ENCODE measurements at places on chromosomes 4 and X. TPM values are rescaled to one million over a fixed set of nuclear protein-coding genes. Genes with fewer than 3 reads are reported as not detected.

GRCh38 chr4:20490734-20491133 is 209.5 kb upstream of the PACRGL start:
- no peaks in the 10 kb centered on the region for H3K27me3 ChIP-seq
- H3K4me1 ChIP-seq: no peaks in the 10 kb centered on the region

GRCh38 chr4:47372561-47372960 is 90.9 kb downstream of the COMMD8 start:
- DNase-seq: no peak
- H3K27ac ChIP-seq: no peak overlapping the region
- H3K4me3 ChIP-seq: no peak overlapping the region
- H3K27me3 ChIP-seq: no peaks in the 10 kb centered on the region
- H3K4me1 ChIP-seq: no peaks in the 10 kb centered on the region

- H3K27ac ChIP-seq: no peak overlapping the region
- no peak for DNase-seq
- no peak overlapping the region for H3K4me3 ChIP-seq
- H3K4me1 ChIP-seq: peaks cover 3% of the 10 kb centered on the region
- H3K27me3 ChIP-seq: no peaks in the 10 kb centered on the region
Measured at GRCh38 chr4:53987761-53988171, 76.6 kb downstream of the CHIC2 start.

- no peak overlapping the region for H3K27ac ChIP-seq
- H3K27me3 ChIP-seq: no peaks in the 10 kb centered on the region
- H3K36me3 ChIP-seq: no peaks in the 10 kb centered on the region
- no peak for DNase-seq
- H3K4me3 ChIP-seq: no peak overlapping the region
Measured at GRCh38 chrX:139766545-139766983, 58.6 kb upstream of the MCF2 start.

- H3K4me3 ChIP-seq: no peak overlapping the region
- no peak for DNase-seq
- no peak overlapping the region for H3K27ac ChIP-seq
- H3K4me1 ChIP-seq: no peaks in the 10 kb centered on the region
- H3K36me3 ChIP-seq: no peaks in the 10 kb centered on the region
Measured at GRCh38 chr4:119170195-119170594, 34.6 kb downstream of the MYOZ2 start.

GRCh38 chr4:168496834-168497233 is at the start of gene PALLD:
Gene PALLD, plus strand, starts transcription at chr4:168497052.
- H3K27me3 ChIP-seq: no peaks in the 10 kb centered on the region
- no peak within 1 kb of the TSS for H3K27ac ChIP-seq
- no peaks in the 10 kb centered on the region for H3K36me3 ChIP-seq
- H3K4me3 ChIP-seq: no peak within 1 kb of the TSS

DNA sequence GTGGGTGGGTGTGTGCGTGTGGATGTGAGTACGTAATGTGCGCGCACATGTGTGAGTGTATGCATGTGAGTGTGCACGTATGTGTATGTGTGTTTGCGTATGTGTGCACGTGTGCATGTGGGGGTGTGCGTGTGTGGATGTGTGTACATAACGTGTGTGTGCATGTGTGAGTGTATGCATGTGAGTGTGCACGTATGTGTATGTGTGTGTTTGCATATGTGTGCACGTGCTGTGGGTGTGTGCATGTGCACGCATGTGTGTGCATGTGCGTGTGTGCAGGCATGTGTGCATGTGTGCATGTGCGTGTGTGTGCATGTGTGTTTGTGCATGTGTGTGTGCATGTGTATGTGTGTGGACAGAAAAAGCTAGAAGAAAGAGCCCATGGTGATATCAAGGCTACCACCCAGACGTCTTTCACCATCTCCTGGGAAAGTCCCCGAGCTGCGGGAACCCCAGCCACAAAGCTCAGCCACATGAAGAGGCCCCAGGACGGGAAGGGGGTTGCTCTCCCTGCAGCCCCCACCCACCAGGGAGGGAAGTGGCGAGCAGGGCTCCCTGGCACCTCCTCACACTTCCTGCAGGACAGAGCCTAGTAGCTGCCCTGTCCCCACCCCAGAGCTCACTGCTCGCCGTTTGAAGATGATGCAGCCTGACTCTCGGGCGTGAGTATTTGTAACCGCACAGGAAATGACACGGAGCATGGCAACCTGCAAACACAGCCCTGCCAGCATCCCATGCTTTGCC is 108.3 kb downstream of the DCTD start:
- H3K27me3 ChIP-seq: peaks cover 9% of the 10 kb centered on the region
- H3K4me3 ChIP-seq: no peak overlapping the region
- H3K4me1 ChIP-seq: peaks cover 7% of the 10 kb centered on the region
- H3K27ac ChIP-seq: no peak overlapping the region
- no peaks in the 10 kb centered on the region for H3K36me3 ChIP-seq

DNA sequence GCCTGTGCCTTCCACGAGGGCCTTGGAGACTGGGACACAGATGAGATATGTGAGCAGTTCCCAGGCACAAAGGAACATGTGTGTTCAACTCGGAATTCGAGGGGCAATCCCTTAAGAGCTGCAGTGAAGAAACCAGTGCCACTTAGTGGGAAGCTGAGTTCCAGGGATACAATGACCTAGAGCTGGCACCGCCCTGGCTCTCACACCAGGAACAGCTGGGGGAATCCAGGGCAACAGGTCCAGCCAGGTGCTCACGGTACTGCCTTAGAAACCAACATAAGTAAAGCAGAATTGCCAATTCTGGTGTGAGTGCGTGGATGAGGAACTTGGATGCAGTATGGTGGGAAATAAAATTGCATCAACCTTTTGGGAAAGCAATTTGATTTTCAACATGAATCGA is 122.9 kb downstream of the AFAP1 start:
- no peak for DNase-seq
- no peaks in the 10 kb centered on the region for H3K4me1 ChIP-seq
- peaks cover 39% of the 10 kb centered on the region for H3K36me3 ChIP-seq
- H3K27me3 ChIP-seq: no peaks in the 10 kb centered on the region
- no peak overlapping the region for H3K4me3 ChIP-seq

GRCh38 chr4:8391972-8392371 is 48.6 kb downstream of the ACOX3 start:
- peaks cover 68% of the 10 kb centered on the region for H3K36me3 ChIP-seq
- no peak overlapping the region for H3K4me3 ChIP-seq
- no peaks in the 10 kb centered on the region for H3K27me3 ChIP-seq

DNA sequence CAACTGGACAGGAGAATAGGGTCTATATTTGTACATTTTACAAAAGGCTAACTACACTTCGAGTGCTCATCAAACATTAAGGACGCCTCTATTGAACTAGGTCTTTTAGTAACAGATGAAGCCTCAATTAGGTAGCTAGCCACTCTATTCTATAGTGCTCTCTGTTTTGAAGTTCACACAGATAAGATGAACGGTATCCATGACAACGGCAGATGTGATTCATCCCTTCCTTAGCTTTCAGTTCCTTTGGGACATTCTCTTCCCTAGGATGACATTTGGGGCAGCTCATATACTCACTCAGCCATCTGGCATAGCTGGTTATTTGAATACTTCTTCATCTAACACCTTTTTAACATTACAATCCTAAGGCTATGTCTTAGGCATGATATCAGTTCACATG is 62.4 kb upstream of the WDFY3 start:
- DNase-seq: no peak
- H3K4me3 ChIP-seq: no peak overlapping the region
- H3K27ac ChIP-seq: no peak overlapping the region
- H3K4me1 ChIP-seq: no peaks in the 10 kb centered on the region

- no peak overlapping the region for H3K27ac ChIP-seq
- no peaks in the 10 kb centered on the region for H3K36me3 ChIP-seq
- no peaks in the 10 kb centered on the region for H3K27me3 ChIP-seq
- no peak overlapping the region for H3K4me3 ChIP-seq
Measured at GRCh38 chrX:134520860-134521390, 61.0 kb downstream of the HPRT1 start.

GRCh38 chrX:76148041-76148665 is 24.7 kb upstream of the PBDC1 start:
- H3K27me3 ChIP-seq: no peaks in the 10 kb centered on the region
- H3K4me1 ChIP-seq: peaks cover 10% of the 10 kb centered on the region
- H3K36me3 ChIP-seq: no peaks in the 10 kb centered on the region
- peak overlapping the region; percentile 10 for H3K4me3 ChIP-seq

- no peak overlapping the region for H3K27ac ChIP-seq
- no peak for DNase-seq
- no peaks in the 10 kb centered on the region for H3K27me3 ChIP-seq
- no peaks in the 10 kb centered on the region for H3K4me1 ChIP-seq
Measured at GRCh38 chrX:130728208-130728607, 174.8 kb downstream of the ENOX2 start.

DNA sequence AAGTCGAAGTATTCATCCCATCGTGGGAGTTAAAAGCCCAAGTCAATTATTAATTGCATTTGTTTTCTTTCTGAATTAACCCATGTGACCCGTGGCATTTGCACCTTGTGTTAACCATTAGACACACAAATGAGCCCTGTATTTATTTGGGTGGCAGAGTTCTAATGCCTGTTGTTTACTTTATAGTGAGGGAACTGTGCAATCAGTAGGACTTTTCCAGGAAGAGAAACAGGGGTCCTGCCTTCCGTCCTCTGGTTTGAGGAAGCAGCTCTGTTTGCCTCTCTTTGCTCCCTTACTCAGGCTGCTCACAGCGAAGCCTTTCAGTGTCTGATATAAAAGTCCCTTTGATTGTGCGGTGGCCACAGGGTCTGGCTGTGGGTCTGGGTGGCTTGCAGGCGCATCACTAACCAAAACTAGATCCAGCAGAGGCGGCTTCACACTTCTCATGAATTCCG is 263.6 kb downstream of the PTTG2 start:
- DNase-seq: no peak
- H3K27ac ChIP-seq: peak overlapping the region; percentile 16
- no peak overlapping the region for H3K4me3 ChIP-seq

The FAT1 gene
- 91.2 TPM for total RNA-seq

The TEX13D gene
- not detected for total RNA-seq

The GPR50 gene
- not detected for total RNA-seq

The BMPR1B gene
- total RNA-seq: 1.2 TPM

The ZNF630 gene
- 2.9 TPM for total RNA-seq

Data from suprapubic skin (tissue), 4 donors.